ENCODE measurements at places on chromosomes 2 and 18. TPM values are rescaled to one million over a fixed set of nuclear protein-coding genes. Genes with fewer than 3 reads are reported as not detected.

RBM45 gene
- 11.0 TPM for total RNA-seq

FABP1 gene
- not detected for total RNA-seq

CCDC178 gene
- total RNA-seq: 1.7 TPM

WDPCP gene
- total RNA-seq: 2.6 TPM

Data from epithelial cell of alveolus of lung (primary cell).